ENCODE measurements at places on chromosomes 12 and 14. TPM values are rescaled to one million over a fixed set of nuclear protein-coding genes. Genes with fewer than 3 reads are reported as not detected.

Gene RAB5B
- total RNA-seq = 131 TPM

Gene B4GALNT1
- 5.9 TPM for total RNA-seq

Gene RGS6
- 1.6 TPM for total RNA-seq

Gene CCDC175
- 0.39 TPM for total RNA-seq

Gene AICDA
- total RNA-seq = not detected

Gene RNF212B
- not detected for total RNA-seq

Gene CD163L1
- total RNA-seq = 0.83 TPM

Gene SLC38A4
- 14.4 TPM for total RNA-seq

Gene CEBPE
- not detected for total RNA-seq

Gene ASIC1
- 5.5 TPM for total RNA-seq

Gene RTRAF
- total RNA-seq = 185 TPM

Gene NFE2
- total RNA-seq = 0.24 TPM

Gene PLEK2
- total RNA-seq = not detected

Measured in type B pancreatic cell (in vitro differentiated cells).